ENCODE measurements at places on chromosomes 4 and X.
A peak's percentile ranks its signal among the peaks of the same experiment; 100 is the strongest.

DNA sequence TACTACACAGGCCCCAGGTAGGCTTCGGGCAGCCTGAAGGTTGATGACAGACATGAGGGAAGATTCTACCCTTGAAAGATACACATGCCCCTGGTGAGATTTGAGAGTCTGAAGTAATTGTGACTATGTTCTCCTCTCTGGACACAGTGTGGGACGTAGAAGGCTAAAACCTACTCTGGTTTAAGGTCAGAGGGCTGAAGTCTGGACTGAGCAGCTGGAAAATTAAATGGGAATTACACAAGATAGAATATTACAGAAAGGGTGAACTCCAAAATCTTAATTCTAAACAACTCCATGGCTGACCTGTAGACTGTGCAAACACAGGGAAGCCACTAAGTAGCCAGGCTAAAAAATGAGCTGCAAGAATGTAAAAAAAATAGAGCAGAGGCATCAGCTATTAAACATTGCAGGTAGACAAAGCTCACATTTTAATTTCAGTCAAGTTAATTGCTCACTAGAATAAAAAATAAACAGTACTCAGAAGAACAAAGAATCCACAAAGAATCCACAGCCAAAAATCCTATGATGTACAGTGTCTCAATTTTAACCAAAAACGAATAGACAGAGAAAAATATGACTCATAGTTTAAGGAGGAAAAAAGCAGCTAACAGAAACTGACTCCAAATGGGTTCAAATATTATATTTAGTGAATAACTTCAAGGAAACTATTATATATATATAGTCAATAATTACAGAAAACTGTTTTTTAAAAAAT lies 170.4 kb downstream of the PCDH18 start:
- no peak for DNase-seq

DNA sequence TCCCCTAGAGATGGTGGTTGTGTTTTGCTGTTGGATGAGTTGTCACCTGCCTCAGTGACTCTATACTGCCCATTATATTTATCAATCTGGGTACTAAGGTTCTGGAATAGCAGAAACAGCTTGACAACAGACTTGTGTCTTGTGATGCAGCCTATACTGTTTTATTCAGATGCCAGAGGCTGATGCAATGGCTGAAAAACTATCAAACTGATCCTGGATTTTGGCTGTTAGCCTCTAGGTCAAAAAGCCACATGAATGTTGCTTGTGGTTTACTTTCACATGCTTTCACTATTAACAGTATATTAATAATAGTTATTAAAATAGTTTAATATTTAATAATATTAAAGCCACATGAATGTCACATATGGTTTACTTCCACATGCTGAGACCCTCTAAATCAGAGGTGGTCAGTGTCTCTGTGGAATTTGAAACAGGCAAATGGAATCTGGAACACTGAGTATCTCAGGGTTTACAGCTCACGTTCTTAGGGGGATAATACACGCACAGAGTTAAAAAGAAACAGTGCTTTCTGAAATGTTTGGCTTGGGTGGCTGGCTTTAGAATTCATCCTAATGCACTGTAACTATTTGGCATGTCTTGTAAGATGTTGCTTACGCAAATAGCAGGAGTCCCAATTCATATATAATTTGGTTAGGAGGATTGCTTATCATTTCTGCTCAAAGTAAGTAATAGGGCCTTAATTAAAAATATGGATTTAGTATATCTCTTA lies 82.5 kb upstream of the LCORL start:
- no peak for DNase-seq

DNA sequence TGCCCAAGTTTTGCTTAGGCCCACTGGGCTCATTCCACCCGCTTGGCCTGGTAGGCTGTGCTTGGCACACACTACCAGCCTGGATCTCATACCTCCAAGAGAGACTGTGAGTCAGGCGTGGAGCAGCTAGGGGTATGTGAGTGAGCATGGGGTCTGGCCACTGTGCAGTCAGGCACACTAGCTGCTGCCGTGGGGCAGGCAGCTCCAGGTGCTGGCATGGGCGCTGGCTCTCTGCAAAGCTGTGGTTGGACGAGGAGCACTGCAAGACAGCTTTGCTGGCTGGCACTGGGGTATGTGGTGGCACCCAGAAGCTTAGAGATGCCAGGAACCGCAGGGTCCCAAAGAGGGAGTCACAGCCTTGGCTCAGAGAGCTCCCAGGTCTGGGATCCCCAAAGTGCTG lies 377.8 kb downstream of the KCTD8 start:
- DNase-seq: no peak

GRCh38 chrX:114006664-114007063 lies 577.2 kb upstream of the HTR2C start:
- no peak for DNase-seq

- DNase-seq: no peak
Observed at GRCh38 chr4:113740857-113741379, 20.6 kb downstream of the CAMK2D start.

DNA sequence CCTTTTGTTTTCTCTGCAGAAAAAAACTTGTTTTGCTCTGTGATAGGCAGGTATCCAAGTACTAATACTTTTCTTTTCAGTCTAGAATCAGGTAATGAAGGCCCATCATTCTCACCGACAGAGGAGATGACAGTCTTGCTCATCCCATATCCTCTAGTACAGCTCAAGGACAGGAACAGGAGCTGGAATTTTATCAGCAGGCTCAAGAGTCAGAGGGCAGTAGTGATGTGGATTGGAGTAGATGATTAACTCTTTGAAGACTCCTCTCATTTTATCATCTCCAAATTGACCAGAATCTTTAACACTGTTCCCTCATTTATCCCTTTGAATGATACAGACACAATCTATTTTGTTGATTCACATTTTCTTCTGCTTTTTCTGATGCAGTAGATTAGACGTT lies 162.7 kb downstream of the FRAS1 start:
- DNase-seq: no peak

GRCh38 chr4:29319663-29320340 lies 1400.4 kb upstream of the PCDH7 start:
- DNase-seq: no peak

DNA sequence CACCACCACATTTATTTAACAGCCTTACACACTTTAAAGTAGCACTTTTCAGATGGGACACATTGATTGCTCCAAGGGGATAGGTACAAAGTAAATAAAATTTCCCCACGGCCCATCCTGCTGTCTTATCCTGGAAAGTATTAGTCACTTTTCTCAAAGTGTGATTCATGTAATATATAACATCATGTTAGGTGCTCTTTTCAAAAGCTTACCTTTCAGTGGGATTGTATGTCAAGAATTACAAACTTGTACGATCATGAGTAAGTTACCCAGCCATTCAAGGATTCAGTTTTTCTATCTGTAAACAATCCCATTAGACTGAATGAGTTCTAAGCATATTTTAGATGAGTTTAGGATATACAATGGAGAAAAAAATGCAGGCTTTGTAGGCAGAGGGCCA lies 876.6 kb upstream of the GRID2 start:
- no peak for DNase-seq

DNA sequence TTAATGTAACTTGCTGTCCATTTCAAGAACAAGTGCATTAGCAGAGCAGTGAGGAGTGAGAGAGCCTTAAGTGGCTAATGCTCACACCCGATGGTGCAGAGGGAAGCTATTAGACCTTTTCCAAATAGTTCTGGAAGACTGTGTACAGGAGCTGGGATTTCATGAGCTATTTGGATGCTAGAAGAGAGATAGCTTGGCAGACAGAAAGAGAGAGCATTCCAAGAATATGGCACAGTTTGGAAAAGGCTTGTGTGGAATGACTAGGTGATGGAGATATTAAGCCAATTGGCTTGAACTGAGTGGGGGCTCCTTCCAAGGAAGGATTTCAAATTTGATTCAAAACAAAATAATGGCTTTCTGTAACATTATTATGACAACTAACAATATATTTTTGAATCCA lies 1097.2 kb upstream of the TENM3 start:
- no peak for DNase-seq

- no peak for DNase-seq
Observed at GRCh38 chr4:2135083-2135482, 76.0 kb downstream of the NAT8L start.

GRCh38 chrX:2486476-2487133 lies 14.2 kb downstream of the DHRSX start:
- no peak for DNase-seq

- DNase-seq: no peak
Observed at GRCh38 chrX:153635788-153636668, 11.0 kb upstream of the DUSP9 start.

GRCh38 chr4:166823126-166823525 lies 411.2 kb downstream of the SPOCK3 start:
- DNase-seq: no peak

DNA sequence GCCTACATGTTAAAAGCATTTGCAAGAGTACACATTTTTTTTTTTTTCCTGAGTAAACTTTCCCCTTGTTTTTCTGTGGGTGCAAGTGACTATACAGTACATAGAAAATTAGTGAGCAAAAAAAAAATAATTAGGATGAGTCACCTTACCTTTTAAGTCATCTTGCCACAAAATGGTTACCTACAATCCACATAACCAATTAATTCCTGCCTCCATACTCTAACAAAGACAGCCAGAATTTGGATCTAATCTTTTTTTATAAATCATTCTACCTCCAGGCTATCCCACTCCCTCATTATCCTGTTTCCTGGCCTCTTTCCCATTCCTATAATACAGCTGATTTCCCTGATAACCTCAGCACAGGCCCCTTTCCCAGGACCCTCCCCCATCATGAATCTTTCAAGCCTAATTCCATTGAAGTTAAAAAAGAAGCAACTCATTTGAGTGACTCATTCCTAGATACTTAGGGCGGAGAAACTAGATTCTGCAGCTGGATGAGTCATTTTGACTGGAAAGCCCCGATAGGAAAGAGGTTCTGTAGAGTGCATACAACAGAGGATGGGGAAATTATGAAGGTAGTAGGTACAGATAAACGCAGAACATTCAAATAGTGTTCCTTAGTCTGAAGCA lies 128.2 kb downstream of the C4orf51 start:
- DNase-seq: no peak

DNA sequence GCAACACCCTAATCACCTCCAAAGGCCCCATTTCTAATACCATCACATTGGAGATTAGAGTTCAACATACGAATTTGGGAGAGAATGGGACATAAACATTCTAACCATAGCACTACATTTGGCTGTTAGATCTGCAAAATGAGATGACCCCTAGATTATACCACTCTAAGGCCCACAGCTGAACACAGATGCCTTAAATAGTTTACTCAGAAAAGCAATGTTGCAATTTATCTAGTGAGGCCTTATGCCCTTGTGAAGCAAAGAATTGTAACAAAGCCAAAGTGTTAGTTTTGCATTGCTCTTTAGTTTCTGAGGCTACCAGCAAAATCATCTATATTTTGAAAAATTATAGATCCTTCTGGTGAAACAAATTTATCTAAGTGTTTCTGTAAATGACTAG lies 31.6 kb upstream of the ARHGEF6 start:
- no peak for DNase-seq

DNA sequence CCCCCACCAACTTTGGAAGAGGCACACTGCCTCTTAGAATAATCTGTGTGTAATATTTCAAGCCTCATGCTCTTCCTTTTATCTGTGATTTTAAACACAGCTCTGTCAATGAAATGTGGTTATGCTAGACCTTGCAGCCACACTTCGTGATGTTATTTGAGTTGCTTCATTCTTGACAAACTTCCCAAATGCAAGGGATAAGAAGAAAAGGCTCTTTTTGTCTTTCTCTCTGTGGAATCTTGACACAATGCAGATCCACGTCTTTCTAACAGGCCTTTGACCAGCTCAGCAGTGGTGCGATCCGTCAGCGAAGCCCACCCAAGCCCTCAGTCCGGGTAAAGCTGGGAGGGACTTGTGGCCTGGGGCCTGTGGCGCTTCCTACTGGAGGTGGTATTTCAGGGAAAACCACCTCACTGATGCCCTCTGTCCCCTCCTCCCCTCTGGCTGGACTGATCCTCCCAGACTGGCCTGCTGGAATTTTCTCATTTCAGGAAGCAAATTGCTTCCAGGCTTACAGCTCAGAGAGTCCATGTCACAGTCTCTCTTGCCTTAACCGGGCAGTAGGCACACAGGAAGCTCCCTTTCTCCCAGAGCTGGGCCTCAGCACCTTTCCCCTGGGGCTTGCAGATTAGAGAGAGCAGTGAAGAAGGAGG lies 19.5 kb upstream of the CCKAR start:
- DNase-seq: no peak

DNA sequence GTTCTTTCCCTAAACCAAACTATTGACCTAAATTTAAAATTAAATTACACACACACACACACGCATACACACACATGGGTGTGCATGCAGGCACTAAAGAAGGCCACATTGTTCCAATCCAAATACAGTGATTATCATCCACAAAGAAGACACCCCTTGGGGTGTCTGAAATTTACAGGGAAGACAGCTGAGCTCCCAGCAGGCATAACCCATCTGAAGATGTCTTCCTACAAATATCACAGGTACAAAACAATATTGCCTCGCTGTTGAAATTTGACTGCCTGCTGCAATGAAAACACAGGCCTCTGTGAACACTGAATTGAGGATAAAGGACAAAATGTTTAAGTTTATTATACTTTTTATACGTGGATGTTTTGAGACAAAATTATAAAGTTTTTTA lies 50.2 kb upstream of the SLC7A11 start:
- no peak for DNase-seq

DNA sequence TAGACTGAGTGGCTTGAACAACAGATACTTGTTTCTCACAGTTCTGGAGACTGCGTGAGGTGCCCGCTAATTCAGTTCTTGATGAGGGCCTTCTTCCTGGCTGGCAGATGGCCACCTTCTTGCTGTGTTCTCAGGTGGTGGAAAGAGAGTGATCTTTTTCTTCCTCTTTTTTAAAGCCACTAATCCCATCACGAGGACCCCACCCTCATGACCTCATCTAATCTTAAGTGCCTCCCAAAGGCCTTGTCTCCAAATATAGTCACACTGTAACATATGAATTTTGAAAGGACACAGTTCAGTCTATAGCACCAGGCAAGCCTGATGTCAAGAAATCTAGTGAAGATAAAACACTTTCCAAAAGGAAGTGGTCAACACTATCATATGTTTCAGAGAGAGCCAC lies 12.4 kb downstream of the VAMP7 start:
- no peak for DNase-seq

- DNase-seq: no peak
Observed at GRCh38 chr4:67687636-67688035, 13.3 kb downstream of the UBA6 start.

GRCh38 chr4:176271749-176272148 lies 2.7 kb upstream of the ASB5 start:
- DNase-seq: no peak

DNA sequence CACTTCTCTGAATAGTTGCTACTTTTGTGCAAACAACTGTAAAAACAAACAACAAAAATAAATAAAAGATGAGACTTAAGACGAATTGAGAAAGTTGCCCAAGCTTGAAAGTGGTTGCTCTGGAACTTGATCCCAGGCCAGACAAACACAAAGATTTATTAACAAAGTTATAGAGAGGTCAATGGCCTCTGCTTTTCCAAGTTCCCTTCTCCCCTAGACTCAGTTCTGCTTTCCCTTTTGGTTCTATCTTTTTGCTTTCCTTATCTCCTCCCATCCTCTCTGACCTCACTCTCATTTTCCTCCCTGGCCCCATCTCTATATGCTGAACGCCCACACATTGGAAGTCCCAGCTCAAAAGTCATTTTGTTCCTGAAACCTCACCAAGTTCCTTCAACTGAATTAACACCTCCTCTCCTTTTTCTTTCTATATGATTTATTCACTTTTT lies 82.7 kb downstream of the MXRA5 start:
- DNase-seq: no peak

GRCh38 chrX:134604701-134605311 lies 53.5 kb downstream of the PLAC1 start:
- peak; percentile 99 for DNase-seq
